ENCODE measurements at places on chromosomes 1 and 21. TPM values are rescaled to one million over a fixed set of nuclear protein-coding genes. Genes with fewer than 3 reads are reported as not detected.

- no peak for DNase-seq
Measured at GRCh38 chr21:33059380-33059841, 10.5 kb upstream of the OLIG1 start.

DNA sequence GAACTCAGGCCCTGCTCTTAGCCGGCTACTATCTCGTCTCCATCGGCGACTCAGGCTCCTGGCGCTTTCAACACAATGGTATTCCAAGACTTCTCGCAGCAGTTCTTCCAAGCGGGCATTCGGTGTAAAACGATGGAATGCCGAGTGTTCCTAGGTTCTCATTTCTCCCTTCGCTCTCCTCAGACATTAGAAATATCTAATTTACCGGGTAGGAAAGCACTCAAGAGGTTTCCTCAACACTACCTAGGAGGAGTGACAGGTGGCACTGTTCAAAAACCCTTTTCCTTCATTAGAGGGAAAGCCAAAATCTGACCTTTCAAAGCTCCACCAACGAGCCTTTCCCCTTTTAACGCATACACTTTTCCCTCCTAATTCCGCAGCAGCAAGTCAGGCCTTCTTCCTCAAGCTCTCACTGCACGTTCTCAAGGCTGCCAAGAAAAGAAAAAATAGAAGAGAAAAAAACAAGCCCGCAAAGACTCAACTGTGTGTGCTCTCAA, 601 bp downstream of the UBE2G2 start:
- DNase-seq, result no peak

GRCh38 chr1:15522551-15522950, 1.5 kb downstream of the CASP9 start:
- no peak for DNase-seq

The FOXD2 gene
- polyA plus RNA-seq, result 6.6 TPM

DNA sequence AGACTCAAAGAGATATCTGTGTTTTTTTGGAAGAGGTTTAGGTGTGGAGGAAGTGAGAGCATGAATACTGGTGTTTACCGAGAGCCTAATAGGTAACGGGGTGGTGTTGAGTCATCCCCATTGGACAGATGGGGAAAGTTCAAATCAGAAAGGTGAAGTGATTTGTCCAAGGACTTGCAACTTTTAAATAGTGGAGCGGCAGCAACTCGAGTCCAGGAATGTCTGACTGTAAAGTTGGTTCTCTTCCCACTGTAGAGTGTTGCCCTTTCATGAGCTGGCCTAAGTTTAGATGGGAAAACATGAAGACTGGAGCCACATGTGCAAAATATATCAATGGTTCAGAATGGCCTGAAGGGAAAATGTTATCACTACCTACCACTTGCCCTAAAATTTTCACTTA, 125.7 kb downstream of the LYPLAL1 start:
- DNase-seq, result no peak

GRCh38 chr1:201436393-201436792, 14.9 kb upstream of the TNNI1 start:
- no peak for DNase-seq

DNA sequence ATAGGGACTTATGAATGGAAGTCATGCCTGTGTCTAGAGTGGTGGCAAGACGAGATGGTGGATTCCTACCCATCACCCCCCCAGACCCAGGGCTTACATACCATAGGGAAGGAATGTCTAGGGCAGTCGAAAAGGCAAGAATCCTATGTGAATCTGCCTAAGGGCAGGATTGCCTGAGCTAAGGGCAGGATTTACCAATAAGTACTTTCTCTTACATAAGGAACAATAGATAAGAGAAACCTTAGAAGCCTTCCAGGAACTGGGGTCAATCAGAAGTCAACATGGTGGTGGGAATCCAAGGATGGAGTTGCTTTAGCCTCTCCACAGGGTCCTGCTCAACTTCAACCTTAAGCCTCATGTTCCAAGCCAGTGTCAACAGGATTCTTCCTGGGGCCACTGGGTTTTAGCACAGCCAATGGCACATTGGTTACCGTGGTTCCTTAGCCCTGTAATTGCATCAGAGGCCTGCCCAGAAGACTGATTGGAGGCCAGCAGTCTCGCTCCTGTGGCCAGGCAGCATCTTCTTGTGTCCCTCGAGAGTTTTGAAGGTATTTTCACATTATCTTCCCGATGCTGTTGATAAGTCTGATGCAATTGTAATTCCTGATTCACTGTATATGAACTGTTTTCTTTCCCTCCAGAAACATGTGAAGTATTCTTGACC, 20.7 kb downstream of the BACE2 start:
- no peak for DNase-seq

The RPL22 gene
- 557 TPM for polyA plus RNA-seq

GRCh38 chr21:42374457-42374856, 8.1 kb upstream of the TFF1 start:
- DNase-seq, result no peak

GRCh38 chr1:188017921-188018320, 1189.2 kb downstream of the PLA2G4A start:
- no peak for DNase-seq

DNA sequence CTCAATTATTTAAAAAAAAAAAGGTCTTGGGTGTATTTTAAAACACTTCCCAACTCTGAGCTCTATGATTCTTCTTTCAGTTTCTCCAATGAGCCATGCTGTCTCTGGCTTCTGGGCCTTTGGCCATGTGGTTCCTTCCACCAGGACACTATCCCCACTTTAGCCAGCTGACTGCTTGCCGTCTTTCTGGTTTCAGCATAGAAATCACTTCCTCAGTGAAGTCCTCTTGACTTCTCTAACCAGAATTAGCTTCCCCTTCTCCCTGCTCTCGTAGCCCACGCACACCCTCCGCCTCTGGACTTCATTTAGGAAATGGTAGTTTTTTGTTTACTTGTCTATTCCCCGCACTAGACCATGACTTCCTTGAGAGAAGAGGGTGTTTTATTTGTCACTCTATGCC, 1.1 kb upstream of the DIO1 start:
- no peak for DNase-seq

The LCE2A gene
- polyA plus RNA-seq, result not detected

GRCh38 chr1:112762541-112763500, 47.7 kb upstream of the PPM1J start:
- peak; percentile 37 for DNase-seq

DNA sequence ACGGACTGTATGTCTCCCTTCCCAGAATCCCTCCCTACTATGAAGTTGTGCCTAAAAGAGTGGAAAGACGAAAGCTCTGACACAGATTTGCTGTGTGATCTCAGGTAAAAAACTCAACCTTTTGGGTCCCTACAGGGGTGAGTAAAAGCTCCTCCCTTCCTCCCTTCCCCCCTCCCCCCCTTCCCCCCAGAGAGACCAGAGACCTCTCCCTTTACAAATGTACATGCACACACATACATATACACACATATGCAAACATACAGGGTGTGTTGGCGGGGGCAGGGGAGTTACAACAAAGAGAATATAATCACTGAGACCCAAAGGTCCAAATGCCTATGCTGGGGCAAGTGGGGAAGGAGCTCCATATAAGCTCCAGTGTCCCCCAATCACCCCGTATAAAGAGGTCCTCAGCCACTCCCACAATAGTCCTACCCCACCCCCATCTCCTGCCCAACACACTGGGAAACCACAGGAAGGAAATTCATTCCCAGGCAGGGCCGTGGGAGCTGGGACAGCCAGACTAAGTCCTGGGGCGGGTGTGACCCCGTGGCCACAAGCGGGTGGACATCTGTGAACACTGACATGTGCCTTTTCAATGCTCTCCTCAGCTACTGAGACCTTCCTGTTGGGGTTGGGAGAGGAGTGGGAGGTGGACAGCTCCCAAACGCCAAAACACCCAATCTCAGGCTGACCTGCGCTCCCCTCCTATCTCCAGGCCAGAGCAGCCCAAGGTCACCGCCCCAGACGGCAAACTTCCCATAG, 2.0 kb downstream of the MEF2D start:
- no peak for DNase-seq

- DNase-seq, result no peak
Measured at GRCh38 chr1:180232521-180233043, 2.5 kb downstream of the LHX4 start.

- DNase-seq, result no peak
Measured at GRCh38 chr1:193338194-193338593, 151.8 kb upstream of the B3GALT2 start.

DNA sequence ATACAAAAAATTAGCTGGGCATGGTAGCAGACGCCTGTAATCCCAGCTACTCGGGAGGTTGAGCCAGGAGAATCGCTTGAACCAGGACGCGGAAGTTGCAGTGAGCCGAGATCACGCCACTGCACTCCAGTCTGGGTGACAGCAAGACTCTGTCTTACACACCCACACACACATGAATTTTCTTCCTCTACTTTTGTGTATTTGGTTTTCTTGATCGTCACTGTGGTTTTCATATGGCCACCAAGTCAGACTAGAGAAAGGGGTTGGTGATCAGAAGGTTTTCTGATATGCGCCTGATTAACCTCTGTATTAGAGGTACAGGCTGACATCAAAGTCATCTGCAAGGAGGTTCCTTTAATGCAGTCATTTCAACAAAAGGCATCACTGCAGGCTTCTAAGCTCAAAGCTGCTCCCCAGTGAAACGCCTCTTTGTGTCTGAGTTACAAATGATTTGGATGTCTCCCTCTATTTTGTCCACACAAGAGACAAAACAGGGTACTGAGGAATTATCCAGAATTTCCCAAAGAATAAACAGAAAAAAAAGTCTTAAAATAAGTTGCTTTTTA, 11.1 kb downstream of the SH2D1B start:
- no peak for DNase-seq

DNA sequence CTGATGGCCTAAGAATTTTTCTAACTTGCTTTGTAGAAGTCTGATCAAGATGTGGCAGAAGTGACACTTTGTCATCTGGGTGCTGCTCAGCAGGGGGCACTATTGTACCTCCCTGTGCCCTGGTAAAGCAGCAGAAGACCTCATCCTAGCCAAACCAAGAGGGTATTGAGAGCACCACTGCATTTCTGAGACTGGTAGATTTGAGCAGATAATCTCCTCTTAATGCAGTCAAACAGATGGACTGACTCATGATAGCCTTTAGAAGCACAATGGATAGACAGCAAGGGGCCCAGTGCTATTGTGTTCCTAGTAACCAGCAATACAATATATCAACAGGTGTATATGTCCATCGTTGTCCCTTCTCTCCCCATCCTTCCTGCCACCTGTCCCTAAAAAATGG, 5.7 kb downstream of the TPM3 start:
- DNase-seq, result peak; percentile 40

The VSIG8 gene
- polyA plus RNA-seq, result 0.43 TPM

- no peak for DNase-seq
Measured at GRCh38 chr1:221778535-221779142, 36.8 kb upstream of the DUSP10 start.

GRCh38 chr21:39860600-39860999, 6.6 kb upstream of the PCP4 start:
- DNase-seq, result no peak

DNA sequence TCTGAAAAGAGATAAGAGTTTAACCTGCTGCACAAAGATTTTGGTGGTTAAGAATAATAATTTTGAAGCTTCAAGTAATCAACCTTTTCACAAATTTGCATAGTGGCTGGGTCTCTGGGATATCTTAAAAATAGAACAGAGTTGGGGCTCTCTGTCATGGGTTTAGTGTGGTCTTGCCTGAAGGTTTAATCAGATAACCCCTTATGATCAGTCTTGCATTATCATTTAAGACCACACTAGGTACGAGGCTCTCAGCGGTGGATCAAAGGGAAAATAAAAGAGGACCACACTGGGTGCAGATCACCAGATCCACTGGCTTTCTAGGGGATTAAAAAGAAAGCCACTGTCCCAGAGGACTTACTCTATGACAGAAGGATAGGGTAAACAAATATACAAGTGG, 19.5 kb downstream of the LRRC8C start:
- no peak for DNase-seq

GRCh38 chr1:82560566-82560965, 759.8 kb downstream of the ADGRL2 start:
- DNase-seq, result no peak

The HSPB7 gene
- polyA plus RNA-seq, result 3.0 TPM

Measured in renal pelvis (tissue), 12 donors.